ENCODE measurements at places on chromosomes 1 and 21.

GRCh38 chr1:117568999-117569398 lies 36.8 kb upstream of the TENT5C start:
- DNase-seq: no peak

GRCh38 chr21:26147535-26147934 lies 23.0 kb downstream of the APP start:
- no peak for DNase-seq

- no peak for DNase-seq
Measured at GRCh38 chr1:178704833-178705232, 20.2 kb upstream of the RALGPS2 start.

- DNase-seq: peak; percentile 67
Measured at GRCh38 chr1:238469146-238469631, 578.5 kb upstream of the ZP4 start.

- DNase-seq: no peak
Measured at GRCh38 chr1:86229405-86229975, 72.9 kb upstream of the COL24A1 start.

DNA sequence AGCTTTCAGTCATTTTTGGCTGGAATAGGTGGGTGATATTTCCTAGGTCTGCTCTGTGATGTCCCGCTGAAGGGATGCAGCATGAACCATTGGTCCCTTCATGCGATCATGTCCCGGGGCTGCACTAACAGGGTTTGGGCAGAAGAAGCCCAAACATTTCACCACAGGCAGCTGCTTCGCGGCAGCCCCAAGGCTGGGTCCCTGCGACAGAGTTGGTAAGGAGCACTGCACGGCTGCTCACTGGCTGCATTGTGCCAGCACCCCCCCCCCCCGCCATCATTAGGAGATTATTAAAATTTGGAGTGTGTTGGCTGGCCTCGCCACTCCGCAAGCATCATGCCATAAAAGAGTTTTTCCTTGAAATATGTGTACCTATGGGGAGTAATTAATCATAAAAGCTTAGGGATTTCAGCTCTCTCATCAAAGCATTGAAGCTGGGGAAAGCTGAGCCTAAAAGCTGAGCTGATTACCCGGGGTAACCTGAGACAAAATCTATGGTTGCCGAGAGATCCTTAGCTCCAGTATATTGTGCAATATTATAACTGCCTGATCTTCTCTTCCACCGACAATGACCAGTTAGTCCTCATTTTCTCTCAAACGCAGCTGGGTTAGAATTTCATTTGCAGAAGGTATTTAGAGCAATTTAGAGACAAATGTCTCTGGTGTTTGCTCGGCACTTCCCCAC lies 62.5 kb downstream of the PEX14 start:
- no peak for DNase-seq

DNA sequence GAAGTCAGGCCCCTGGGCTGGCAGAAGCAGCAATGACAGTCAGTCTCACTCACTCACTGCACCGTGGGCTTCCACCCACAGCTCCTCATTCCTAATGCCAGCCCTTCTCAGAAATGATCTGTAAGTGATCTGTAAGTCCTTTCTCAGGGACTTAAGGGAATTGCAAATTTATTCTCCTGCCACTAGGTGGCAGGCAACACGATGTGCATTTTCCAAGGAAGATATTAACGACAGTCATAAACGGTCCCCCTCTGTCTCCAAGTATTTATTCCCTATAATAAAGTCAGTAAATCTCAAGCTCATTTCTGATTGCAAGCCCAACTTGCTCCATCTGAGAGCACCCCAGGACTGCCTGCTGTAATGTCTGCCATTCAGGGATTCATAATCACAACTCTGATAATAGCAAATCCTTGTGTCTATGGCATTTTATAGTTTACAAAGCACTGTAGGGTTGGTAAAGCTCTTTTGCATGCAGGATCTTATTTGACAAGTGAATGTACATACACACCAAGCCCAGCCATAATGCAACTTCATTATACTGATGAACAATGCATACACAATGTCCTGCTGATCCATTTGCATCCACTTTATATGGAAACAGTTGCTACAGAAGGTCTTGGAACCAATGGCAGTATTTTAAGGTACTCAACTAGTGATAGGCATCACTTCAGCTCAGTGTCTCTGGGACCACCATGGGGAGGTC lies 380.5 kb upstream of the CAMK1G start:
- peak; percentile 33 for DNase-seq

DNA sequence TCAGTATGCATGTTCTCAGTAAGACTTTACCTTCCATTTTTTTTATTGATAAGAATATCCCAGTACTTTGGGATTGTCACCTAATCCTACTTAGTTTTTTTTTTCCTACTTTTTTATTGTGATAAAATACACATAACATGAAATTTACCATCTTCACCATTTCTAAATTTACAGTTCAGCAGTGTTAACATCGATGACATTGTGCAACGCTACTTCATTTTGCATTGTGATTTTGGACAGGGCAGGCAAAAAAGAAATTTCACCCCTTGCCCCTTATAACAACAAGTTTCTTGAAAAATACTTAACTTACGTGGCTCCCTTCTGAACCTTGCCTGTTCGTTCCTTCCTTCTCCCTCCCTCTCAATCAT lies 92.4 kb downstream of the ATP1A1 start:
- no peak for DNase-seq

DNA sequence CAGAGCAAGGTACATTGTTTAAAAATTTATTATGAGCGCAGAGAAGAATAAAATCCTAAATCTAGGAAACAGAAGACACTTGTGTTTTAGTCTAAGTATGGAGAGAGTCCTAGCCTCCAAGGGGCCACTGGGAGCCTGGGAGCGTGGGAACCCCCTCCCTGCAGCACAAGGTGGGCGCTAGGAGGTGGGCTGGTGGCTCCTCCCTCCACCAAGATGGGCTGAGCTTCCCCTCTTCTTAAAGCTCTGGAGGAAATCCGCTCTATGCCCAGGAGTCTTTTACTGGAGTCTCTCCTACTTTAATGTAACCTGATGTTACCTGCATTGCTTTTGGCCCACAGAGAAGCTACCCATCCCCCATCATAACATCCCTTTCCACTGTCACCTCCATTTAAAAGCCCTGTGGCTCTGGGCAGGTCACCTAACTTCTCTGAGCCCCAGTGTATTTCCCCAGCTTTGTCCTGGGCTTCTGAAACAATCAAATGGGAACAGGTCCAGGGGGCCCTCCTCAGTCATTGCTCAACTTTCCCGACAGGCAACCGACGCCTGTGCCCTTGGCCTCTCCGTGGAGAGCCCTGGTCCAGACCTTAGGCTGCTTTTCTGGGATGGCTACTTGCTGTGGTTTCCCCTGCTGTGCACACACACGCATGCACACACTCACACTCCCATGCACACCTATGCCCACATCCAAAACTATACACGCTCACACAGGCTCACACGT lies 181.5 kb downstream of the NPHP4 start:
- DNase-seq: no peak

GRCh38 chr1:32757213-32757895 lies 54.8 kb upstream of the SYNC start:
- DNase-seq: no peak

DNA sequence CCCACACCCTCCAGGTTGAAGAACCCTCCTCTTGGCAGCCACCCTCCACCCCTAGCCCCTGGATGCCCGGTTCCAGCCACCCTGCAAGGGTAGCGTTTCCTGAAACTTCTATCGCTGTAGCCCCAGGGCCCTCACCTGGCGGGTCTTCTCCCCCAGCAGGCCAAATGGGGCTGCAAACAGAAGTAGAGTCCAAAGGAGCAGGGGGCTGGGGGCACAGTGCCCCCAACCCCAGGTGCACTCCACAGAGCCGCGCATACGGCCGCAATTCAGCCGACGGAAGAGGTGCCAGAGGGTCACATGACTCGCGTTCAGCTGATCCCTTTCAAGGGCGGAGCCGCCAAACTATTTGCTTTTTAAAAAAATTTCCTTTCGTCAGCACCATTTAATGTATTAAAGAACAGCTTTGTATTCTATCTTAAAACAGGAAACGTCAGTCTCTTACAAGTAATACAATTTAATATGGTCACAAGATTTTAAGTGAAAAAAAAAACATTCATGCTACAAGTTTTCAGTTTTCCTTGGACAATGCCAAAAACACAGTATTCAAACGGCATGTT lies at the start of gene GLMP:
TSS of gene GLMP (minus strand) at position 289 of the 557 bp plus-strand sequence. CDS start at position 255, 34 bp downstream.
- peak; percentile 51 for DNase-seq

DNA sequence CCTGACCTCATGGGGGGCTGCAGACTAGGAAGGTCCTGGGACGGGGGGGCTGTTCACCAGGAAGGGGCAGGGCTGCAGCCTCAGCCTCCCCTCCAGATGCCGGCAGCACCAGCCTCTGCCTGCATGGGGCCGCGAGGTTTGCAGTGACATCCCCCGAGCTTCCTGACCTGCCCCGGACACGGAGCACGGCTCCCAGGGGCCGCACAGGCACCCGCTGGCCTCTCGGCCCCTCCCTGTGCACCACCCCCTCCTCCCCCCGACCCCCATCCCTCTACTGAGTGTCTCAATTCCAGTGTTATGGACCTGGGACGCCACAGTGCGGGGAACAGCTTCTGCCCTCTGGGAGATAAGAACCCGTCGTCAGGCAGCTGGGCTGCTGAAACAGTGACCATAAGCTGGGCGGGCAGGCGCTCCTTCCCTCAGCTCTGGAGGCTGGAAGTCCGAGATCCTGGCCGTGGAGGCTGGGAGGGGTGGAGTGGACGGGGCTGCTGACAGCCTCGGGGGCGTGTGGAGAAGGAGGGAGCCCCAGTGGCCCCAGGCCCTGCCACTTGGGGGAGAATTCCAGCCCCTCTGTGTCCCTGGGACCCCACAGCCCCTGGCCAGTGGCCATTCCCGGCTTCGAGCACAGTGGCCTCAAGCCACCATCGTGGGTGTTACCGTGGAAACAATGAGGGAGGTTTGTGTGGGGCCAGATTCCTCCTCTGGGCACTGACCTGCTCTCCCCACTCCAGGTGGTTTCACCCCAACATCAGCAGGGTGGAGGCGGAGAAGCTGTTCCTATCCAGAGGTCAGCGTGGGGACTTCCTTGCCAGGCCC lies 11.6 kb downstream of the RNF223 start:
- no peak for DNase-seq

GRCh38 chr21:27713154-27714109 lies 746.5 kb upstream of the ADAMTS5 start:
- no peak for DNase-seq

GRCh38 chr1:119714583-119714982 lies 2.8 kb downstream of the PHGDH start:
- DNase-seq: no peak

- peak; percentile 55 for DNase-seq
Measured at GRCh38 chr1:180954005-180954800, 41.5 kb downstream of the KIAA1614 start.

DNA sequence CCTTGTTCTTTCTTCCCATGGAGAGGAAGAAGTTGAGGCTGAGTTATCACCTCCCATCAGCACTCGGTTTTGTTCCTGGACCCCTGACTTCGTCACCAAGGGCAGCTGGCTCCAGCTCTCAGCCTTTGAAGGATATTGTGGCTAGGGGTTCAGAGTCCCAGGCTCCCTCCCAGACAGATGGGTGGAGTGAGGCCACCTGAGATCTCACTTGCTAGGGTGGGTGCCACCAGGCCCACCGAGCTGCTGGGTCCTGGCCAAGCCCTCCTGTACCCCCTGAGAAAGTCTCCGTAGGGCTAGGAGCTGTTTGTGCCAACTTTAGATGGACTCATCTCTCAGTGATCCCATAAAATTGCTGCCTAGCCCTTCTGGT lies 6.9 kb downstream of the MX2 start:
- no peak for DNase-seq
